ENCODE measurements at places on chromosomes 2 and 18.
A peak's percentile ranks its signal among the peaks of the same experiment; 100 is the strongest.

- DNase-seq, result no peak
Observed at GRCh38 chr2:160433466-160434140, 60.0 kb downstream of the RBMS1 start.

DNA sequence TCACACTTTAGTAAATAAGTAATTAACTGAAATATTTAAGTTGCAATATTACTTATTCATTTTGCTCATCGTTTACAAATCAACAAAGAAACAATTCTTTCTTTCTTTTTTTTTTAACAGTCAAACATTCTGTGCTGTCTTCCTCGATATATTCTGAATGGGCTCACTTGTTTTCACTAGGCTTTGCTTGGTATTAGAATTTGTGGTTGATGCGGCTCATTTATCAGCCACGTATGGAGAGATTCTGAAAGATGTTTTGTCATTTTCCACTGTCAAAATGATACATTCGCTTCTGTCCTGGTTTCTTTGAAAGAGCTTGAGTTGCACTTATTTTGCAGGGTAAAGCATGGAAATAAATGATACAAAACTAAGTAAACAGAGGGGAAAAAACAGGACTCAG, 323.7 kb downstream of the LRRTM1 start:
- DNase-seq, result no peak

GRCh38 chr18:27400001-27400400, 214.9 kb upstream of the CHST9 start:
- DNase-seq, result no peak

DNA sequence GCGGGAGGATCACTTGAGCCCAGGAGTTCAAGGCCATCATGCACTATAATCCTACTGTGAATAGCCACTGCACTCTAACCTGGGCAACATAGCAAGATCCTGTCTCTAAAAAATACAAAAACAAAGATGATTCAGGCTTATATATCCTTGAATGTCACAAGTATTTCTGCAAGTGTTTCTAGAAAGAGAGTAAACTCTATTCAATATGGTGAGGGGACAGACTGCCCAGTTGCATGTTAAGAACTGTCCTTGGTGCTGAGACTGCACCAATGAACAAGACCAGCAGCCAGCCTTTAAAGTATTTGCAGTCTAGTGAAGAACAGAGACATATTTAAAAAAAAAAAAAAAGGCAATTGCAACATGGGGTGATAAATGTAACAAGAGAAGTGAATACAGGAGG, 16.4 kb downstream of the MAP3K19 start:
- peak; percentile 24 for DNase-seq

DNA sequence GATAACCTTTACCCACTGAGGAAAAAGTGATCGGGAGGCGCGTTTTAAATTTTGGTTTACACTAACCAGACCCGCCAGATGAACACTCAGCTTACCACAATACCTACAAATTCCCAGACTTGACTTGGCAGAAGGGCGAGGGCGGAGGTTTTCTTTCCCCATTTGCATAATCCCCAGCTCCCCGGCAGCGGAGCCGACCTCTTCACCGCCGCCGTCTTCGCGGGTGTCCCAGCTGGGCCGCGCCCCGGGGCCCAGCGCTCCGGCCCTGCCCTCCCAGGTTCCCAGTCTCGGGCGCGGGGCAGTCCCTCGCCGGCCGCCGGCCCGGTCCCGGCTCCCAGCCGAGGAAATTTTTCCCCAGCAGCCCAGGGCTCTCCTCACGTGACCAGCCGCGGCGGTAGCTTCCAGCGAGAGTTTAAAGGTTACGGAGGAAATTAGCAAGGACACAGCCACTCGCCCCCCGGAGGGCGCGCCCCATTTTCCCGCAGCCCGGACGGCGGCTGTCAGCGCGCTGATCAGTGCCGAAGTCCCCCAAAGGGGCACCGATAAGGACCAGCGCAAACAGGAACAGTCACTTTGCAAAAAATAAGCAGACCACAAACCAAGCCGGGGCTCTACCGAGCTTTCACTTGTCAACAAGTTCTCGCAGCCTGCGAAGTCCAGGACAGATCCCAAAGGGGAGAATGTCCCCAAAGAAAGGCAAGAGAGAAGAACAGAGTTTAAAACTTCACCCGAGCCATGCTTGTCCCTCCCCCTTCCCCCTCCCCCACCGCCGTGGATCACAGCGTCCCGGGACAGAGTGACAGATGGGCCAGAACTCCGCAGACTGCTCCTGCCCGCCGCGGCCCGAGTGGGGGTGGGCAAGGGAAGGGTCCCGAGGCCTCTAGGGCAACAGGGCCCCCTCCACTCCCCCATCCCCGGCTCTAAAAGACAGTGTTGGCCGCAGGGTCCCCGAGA, 1.3 kb upstream of the PRKCE start:
- DNase-seq, result peak; percentile 70

GRCh38 chr18:70732916-70733315, 444.1 kb downstream of the SOCS6 start:
- DNase-seq, result no peak

- no peak for DNase-seq
Observed at GRCh38 chr2:8539743-8540551, 141.9 kb upstream of the ID2 start.

DNA sequence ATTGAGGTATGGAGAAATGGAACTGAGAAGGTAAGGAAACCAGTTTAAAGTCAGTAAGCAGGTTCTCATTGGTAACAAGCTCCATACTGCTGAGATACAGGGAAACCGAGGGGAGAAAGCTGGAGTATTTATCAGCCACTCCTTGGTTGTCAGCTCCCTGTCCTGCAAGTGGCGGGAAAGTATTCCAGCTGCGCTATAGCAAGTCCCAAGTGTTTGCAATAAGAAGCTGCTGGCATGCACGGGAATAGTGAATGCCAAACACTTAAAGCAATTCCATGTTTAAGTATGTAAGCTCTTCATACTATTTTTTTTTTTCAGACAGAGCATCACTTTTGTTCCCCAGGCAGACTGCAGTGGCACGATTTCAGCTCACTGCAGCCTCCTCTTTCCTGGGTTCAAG, 1601.1 kb downstream of the SUCLG1 start:
- no peak for DNase-seq

DNA sequence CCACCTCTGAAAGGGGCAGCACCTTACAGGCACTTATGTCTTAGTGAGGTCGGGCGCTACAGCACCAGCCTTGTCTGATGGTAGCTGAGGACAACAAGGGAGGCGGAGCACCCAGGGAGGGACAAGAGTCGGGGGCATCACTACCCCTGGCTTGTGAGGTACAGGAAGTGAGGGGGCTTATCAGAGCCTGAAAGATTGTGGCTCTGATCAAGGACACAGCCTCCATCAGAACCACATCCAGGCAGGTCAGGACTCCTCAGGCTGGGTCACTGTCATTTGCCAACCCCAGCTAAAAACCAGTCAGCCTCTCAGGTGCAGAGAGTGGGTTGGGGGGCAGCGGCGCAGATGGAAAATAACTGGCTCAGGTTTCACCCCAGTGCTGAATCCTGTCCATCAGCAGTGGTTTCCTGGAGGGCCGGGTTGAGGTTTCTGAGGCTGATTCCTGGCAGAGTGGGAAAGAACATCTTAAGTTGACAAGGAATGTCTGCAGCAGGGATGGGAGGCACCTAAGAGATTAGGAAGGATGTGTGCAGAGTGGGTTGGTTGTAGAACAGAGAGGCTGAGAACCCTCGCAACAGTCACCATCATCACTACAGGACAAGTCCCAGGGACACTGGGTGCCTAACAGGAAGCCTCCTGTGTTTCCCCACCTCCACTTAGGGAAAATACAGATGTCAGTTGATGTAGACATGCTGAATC, 45.3 kb downstream of the FBLN7 start:
- DNase-seq, result no peak
